ELF-1 (cell line): ENCODE measurements at places on chromosomes 7 and 10.

GRCh38 chr7:44534501-44534900, 6.6 kb downstream of the NPC1L1 start:
- peak; percentile 71 for DNase-seq

GRCh38 chr10:96271016-96271815, at the start of gene BLNK:
TSS of gene BLNK (minus strand) at chr10:96271569. CDS start at chr10:96271398, 171 bp downstream.
- no peak for DNase-seq

DNA sequence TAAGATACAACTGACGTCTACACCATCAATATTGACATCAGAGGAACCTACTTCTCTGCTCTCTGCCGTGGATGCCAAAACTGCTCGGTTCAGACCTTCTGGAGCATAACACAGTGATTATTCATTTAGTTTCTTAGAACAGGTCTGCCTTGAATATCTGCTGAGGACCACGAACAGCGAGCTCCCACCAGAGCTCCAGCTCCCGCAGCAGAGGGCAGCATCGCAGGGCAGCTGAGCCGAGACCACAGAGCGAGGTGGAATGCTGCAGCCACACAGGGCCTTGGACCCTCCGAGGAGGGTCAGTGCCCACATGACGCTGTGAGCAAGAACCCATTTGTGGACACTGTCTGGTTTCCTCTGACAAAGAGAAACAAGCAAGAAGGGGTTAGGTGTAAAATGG, 6.8 kb downstream of the VIPR2 start:
- no peak for DNase-seq

DNA sequence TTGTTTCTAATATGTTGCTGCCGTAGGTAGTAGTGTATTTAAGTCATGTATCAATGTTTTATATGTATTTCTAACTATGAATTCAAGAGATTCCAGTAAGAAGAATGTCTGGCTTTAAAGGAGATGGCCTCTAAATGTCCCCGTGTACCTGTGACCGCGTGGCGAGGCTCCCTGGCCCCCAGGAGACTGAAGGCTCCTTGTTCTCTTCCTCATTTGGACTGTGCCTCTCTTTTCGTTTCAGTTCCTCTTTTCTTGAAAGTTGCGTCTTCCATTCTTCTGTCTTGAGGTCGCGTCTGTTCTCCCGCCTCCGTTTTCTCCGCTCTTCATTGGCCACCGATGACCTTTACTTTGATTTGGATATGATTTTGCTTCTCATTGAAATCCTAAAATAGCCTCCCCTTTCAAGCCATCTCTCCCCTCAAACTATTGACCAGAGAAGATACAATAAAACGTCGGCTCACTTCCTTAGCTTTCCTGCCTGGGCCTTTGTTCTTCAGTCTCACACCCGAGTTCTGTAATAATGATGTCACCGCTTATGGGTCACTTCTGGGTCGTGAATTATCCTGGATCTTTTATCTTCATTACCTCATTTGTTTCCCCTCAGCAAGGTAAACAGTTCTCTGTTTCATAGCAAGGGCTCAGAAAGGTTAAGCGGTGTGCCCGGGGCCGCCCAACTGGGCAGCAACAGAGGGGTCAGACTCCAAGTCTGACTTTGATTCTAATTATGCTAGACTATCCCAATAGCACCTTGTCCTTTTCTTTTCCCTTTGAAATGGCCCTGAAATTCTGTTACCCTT, 28.7 kb downstream of the WIPI2 start:
- DNase-seq = no peak

GRCh38 chr7:112124061-112124766, 82.0 kb downstream of the DOCK4 start:
- DNase-seq = no peak

- DNase-seq = no peak
Observed at GRCh38 chr7:92276460-92276864, 30.7 kb downstream of the ANKIB1 start.

DNA sequence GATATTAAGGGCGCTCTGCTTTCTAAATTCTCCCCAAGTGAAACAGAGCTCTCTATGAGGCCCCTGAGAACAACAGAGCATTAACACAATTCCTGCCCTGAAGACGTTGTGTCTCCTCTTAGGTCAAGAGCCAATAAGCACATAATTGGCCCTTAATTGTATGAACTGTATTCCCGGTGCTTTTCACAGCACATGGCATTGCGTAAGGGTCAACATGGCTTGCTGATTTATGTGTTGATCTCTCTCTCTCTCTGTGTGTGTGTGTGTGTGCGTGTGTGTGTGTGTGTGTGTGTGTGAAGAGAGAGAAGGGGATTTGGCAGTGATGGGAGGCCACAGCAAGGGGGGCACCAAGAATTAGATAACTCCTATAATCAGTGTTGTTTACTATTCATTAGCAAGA, 40.5 kb downstream of the LYZL1 start:
- DNase-seq = no peak

- no peak for DNase-seq
Observed at GRCh38 chr10:132755166-132755711, 30.7 kb downstream of the NKX6-2 start.

- DNase-seq = peak; percentile 60
Observed at GRCh38 chr10:133202778-133203651, 27.0 kb upstream of the UTF1 start.

GRCh38 chr10:33257439-33258080, 76.9 kb downstream of the NRP1 start:
- DNase-seq = no peak

GRCh38 chr10:45253183-45253914, 62.1 kb downstream of the OR13A1 start:
- no peak for DNase-seq

DNA sequence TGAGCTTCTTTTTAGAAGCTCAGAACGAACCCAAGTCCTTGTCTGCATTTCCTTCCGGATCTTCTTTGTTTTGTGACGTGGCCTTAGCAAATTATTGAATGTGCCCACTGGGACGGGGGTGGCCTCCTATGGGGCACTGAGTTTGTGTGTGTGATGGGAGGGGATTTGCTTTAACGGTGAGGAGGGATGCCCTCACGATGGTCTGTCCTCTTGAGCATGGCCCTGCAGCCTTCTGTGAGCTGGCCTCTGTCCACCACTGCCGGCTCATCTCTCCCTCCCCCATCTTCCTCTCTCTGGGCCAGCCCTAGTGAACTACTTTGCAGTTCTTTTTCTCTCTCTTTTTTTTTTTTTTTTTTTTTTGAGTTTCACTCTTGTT, 62.9 kb upstream of the MKRN1 start:
- DNase-seq = no peak

- DNase-seq = peak; percentile 93
Observed at GRCh38 chr7:74401137-74401859, 52.4 kb upstream of the GTF2IRD1 start.

- DNase-seq = peak; percentile 56
Observed at GRCh38 chr7:24741679-24742505, 15.4 kb downstream of the GSDME start.

GRCh38 chr10:77189075-77189474, 448.5 kb downstream of the KCNMA1 start:
- DNase-seq = no peak

DNA sequence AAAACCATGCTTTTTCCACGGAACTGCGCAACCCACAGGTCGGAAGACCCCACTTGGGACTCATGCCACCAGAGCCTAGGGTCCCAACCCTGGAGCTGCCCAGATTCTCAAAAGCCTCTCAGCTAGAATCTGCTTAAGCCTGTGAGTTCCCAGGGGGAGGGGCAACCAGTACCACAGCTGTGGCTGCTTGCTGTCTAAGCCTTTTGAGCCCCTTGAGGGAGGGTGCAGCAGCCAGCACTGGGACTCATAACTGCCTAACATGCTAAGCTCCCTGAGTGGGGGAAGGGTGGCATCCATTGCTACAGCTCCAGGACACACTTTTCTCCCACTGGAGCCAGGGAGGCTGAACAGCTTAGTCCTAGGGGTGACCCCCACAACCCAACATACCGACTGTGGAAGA, 485.6 kb upstream of the GRM3 start:
- DNase-seq = no peak

GRCh38 chr10:77629775-77630506, 7.7 kb downstream of the KCNMA1 start:
- no peak for DNase-seq

GRCh38 chr7:22251281-22251680, 105.7 kb downstream of the RAPGEF5 start:
- DNase-seq = peak; percentile 5

- no peak for DNase-seq
Observed at GRCh38 chr10:35063837-35064454, 26.2 kb downstream of the CUL2 start.

- DNase-seq = no peak
Observed at GRCh38 chr10:64288404-64288803, 767.2 kb downstream of the REEP3 start.

- DNase-seq = no peak
Observed at GRCh38 chr7:11135573-11135972, 161.9 kb downstream of the PHF14 start.

DNA sequence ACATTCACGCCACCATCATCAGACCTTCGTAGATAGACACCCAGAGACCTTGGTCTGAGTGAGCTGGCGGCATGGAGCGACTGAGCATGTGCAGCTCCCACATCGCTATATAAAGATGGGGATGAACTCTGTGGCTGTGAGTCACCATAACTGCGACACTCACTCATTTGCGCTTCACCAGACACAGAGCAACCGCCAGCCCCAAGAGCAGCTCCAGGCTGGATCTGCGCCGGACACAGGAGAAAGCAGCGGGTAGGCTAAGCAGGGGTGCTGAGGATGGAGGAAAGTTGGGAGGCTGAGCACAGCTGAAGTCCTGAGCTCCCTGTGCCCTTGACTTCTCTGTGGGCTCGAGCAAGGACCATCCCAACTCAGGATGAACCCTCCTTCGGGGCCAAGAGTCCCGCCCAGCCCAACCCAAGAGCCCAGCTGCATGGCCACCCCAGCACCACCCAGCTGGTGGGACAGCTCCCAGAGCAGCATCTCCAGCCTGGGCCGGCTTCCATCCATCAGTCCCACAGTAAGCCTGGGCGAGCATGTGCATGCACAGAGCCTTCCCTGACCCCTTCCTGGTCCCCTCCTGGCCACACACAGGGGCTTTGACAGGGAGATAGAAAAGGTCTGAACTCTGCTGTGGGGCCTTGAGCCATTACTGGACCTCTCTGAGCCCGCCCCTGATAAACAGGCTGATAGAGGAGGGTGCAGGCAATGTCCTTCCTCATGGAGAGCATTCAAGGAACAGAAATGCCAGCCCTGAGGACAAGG, at the start of gene OPN4:
Gene OPN4, plus strand, starts transcription at position 137 of the 762 bp plus-strand sequence. Its CDS starts 237 bp downstream, at position 374.
- no peak for DNase-seq

DNA sequence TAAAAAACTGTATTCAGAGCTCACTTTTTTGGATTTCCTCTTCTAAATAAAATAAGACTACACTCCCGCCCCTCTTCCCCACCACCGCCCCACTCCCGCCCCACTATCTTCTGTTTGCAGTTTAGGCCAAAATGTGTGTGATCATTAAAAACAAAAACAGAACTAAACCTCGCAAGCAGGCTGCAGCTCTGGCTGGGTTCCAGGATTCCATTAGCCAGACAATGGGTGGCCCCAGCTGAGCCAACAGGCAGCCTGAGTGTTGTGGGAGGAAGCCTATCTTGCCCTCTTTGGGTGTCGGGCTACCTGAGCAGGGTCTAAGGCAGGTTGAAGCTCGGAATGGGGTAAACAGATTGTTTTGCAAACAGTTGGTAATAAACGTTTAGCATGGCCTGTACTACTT, 41.7 kb downstream of the ARL4A start:
- peak; percentile 28 for DNase-seq

- DNase-seq = peak; percentile 94
Observed at GRCh38 chr7:108358553-108358952, 97.7 kb downstream of the NRCAM start.

DNA sequence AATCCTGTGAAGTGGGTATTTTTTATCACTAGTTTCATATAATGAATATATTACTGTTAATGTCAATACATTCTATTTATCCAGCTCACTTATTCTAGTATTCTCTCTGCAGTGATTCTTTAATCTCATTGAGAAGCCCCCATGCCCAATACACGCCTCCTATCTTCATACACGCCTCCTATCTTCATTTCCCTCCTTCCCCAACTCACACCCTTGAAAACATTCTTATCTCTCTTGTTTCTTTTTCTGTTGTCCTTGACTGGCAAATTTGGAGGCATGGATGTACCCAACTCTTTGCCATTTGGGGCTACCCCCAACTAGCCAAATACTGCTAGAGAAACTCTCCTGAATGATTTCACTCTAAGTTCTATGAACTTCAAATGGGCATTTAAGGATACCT, 40.5 kb downstream of the ST8SIA6 start:
- no peak for DNase-seq

DNA sequence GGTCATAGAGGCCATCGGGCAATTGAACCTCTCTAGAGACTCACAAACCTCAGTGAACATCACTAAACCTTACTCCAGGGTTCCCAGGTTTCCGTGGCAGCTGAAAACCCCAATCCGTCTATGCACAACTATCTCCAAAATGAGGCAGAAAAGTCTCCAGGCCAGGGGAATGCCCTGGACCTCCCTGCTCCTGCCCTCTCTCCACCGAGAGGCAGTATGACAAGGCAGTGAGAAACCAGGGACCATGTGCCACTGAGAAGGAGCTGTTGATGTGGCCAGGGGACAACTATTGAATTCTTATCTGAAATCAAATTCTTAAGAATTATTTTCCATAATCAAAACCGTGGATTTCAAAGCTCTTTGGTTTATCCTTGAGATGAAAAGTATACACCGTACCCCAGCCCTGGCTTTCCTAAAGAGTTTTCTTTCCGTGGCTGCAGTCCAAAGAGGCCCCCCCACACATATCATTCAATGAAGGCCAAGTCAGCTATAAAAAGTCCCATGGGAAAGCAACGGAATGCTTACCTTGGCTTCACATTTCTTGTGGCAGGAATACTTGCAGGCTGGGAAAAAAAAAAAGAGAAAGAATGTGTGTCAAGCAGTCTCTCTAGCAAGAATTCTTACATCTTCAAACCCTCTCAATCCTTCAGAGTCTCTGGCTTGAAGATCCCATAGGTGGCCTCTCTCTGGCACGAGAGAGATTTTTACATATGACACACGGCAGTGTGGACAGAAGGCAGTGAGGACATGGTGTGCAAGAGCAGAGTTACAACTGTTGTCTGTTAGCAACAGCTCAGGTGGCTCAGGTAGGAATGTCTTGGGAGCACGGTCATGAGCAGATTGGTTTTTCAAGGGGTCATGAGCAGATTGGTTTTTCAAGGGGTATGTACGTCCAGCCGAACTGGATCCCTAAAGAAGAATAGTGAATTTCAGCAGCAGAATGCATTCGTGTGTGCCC, 75.2 kb downstream of the TNS3 start:
- no peak for DNase-seq

GRCh38 chr7:7207876-7208275, 25.5 kb downstream of the C1GALT1 start:
- no peak for DNase-seq

- DNase-seq = no peak
Observed at GRCh38 chr7:98728555-98728954, 111.5 kb downstream of the NPTX2 start.
